ENCODE measurements at places on chromosomes 5 and 9.

DNA sequence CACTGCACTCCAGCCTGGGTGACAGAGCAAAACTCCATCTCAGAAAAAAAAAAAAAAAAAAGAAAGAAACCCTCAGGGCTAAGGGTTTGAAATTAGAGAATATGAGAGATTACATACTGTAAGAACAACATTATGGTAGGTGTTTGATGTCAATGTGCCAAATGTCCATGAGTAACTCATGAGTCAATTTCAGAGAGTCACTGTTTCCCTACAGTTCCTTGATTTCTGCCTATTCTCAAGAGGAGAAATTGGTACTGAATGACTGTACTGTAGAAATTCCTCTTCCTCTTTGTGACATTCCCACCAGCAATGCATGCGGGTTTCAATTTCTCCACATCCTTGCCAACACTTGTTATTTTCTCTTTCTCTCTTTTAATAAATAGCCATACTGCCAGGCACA lies 35.2 kb downstream of the MARVELD2 start:
- no peak for DNase-seq

GRCh38 chr9:68740561-68740960 lies 35.5 kb downstream of the PIP5K1B start:
- no peak for DNase-seq

DNA sequence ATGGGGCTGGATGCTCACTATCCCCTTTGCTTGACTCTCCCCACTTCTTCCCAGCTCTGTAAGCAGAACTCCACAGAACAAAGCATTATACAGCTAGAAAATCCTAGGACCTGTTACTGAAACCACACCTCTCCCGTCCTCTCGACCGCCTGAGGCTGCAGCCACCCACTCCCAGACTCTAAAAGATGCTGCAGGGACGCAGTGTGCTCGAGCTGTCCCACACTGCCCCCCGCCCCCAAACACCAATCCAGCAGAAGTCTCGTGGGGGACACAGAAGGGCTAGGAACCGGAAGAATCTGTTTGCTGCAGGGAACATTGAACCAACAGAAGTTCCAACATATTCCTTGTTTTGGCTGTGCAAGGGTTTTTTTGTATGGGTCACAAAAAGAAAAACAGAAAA lies 7.6 kb downstream of the CAMK2A start:
- DNase-seq: no peak

- DNase-seq: no peak
Measured at GRCh38 chr9:101469026-101469425, 33.5 kb upstream of the ALDOB start.

DNA sequence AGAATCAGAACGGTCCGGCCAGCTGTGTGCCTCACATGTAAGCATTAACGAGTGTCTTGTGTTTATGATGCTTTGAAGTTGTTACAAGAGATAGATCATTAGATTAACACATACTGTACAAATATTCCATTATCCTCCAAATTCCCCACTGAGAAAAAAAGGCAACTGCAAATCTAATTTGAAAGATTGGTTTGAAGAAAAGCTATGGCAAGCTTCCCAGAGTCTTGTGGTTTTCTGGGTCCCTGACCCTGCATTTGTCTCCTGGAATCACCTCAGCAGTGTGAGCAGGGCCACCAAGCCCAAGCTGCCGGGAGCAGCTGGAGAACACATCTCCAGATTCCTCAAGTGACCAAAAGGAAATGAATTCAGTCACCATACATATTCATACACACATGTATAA lies 36.9 kb upstream of the ADAMTS16 start:
- DNase-seq: no peak

DNA sequence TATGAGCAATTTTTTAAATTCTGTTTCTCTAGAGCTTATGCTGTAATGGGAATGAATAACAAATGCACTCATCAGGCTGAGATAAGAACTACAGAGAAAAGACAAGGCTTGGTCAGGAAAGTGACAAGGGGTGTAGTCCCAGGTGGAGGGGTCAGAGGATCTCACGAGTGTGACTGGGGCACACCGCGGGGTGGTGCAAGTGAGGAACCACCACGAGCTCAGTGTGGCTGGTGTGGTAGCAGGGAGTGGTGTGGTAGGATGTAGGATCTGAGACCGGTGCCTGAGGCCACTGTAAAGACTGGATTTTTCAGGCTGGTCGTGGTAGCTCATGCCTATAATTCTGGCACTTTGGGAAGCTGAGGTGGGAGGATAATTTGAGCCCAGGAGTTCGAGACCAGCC lies 9.0 kb downstream of the ANXA6 start:
- no peak for DNase-seq

- no peak for DNase-seq
Measured at GRCh38 chr5:155954701-155955445, 372.1 kb upstream of the SGCD start.

GRCh38 chr5:136043551-136043950 lies 14.8 kb downstream of the TGFBI start:
- DNase-seq: no peak

- no peak for DNase-seq
Measured at GRCh38 chr5:147686421-147686820, 96.1 kb downstream of the JAKMIP2 start.

- DNase-seq: no peak
Measured at GRCh38 chr9:130198501-130199179, 26.4 kb downstream of the NCS1 start.

DNA sequence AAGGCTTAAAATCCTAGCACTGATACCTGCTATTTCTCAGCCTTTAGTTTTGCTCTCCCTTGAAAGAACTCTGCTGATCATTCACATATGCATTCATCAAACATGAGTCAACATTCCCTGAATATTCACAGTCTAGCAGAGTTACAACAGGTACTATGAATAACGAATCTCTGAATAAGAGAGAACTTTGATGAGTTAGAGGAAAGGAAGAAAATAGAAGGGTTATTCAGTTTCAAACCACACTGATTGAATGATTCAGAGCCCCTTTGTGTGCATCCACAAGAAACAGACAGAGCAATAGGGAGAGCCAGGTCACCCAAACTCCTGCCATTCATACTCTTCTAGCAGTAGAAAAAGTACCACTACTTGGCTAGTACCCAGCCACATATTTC lies 36.0 kb downstream of the FOXD1 start:
- DNase-seq: no peak

- DNase-seq: no peak
Measured at GRCh38 chr5:110718311-110718710, 8.2 kb downstream of the TMEM232 start.

DNA sequence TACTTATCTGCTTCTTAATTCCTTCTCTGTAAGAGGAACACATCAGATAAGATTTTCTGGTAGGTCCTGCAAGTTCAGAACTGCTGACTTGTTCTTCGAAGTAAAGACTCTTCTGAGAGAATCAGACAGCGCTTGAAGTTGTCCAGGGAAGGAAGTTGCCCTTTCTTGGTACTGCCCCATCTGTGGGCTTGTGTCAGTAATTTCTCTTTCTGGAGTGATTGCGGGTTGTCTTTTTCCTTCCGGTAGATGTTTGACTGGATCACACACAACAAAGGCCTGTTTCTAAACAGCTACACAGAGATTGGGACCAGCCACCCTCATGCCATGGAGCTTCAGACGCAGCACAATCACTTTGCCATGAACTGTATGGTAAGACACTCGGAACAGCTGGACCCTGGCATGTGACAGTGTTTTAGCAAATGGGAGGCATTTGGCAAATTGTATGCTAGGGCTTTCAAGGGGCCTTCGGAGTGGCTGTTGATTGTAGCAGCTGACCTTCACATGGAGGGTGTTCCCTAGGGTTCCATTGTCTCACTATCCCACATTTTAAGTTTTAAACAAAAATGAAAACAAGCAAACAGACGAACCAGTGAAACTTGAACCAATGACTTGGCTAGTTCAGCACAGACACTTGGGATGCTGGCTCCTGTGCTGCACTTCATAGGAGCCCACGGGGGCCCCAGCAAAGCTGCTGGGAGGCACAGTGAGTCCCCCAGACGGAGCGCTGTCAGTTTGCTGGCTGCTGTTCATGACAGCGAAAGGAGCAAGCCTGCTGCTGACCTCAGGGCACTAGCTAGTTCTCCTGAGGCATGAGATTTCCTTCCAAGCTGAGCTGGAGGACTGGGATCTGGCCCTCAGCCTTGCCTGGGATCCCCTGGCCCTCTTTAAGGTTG lies 149.9 kb downstream of the TRIO start:
- no peak for DNase-seq

DNA sequence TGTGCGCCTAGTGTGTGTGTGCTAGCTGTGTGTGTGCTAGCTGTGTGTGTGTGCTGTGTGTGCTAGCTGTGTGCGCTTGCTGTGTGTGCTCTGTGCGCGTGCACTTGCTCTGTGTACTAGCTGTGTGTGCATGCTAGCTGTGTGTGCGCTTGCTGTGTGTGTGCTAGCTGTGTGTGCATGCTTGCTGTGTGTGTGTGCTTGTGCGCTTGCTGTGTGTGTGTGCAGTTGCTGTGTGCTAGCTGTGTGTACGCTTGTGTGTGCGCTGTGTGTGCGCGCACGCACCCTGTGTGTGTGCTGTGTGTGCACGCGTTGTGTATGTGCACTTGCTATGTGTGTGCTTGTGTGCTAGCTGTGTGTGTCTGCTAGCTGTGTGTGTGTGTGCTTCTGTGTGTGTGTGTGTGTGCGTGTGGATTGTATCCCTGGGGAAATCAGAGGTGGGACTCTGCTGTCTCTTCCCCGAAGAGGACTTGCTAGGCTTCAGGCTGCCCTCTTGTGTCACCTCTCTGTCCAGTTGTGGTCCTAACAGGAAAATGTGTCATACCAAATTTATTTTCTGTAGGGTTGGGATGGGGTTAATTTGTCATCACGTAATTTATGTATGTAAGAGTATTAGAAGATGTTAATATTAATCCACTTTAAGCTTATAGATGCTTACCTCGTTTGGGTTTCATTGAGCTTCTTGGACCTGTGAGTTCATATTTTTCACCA lies 38.9 kb downstream of the TPPP start:
- DNase-seq: no peak

GRCh38 chr5:126280846-126281245 lies 142.4 kb upstream of the GRAMD2B start:
- DNase-seq: no peak

DNA sequence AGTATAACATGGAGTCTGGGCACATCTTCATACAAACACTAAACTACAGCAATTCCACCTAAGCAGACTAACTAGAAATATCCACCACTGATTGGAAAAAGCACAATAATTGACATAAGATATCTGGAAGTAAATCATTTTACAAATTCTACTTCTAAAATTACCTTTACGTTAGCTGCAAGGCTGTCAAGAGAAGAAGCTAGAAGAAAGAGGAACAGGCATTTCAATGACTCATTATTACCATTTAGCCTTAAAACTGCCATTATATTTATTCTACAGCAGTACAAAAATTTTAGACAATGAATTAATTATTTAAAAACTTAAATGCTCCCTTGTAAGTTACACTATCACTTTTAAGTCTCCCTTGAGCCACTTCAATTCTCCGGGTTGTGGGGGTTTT lies 43.4 kb upstream of the PLPP6 start:
- no peak for DNase-seq

Measured in head of caudate nucleus (tissue), 42 donors.